GM13976 (cell line): ENCODE measurements at places on chromosomes 12 and 14.

DNA sequence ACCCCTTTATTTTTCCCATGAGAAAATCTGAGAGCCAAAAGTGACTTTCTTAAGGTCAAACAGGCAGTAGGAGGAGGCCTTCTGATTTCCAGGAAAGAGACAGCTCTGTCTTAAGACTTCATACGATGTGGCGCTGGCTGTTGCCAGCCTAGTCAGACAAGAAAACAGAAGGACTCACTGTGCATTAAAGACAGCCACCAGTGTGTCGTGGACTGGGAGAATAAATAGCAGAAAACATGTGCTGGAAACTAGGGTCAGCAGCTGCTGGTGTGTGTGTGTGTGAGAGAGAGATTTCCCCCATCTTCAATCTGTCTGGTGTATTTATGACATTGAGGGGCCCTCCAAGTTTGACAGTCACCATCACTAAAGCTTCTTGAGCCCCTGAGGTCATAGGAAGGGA, 708.6 kb upstream of the TMEM132C start:
- no peak for DNase-seq

GRCh38 chr12:62882140-62882539, 52.8 kb downstream of the PPM1H start:
- DNase-seq: no peak

- no peak for DNase-seq
These were observed 149.0 kb upstream of the IGF1 start for GRCh38 chr12:102629262-102629888.

- DNase-seq: peak; percentile 8
These were observed 240.1 kb upstream of the OR4E1 start for GRCh38 chr14:21913759-21914158.

GRCh38 chr12:119598159-119598558, 4.6 kb downstream of the TMEM233 start:
- no peak for DNase-seq

- no peak for DNase-seq
These were observed 63.8 kb downstream of the CPSF2 start for GRCh38 chr14:92185559-92185958.
